ELF-1 (cell line): ENCODE measurements at places on chromosomes 6 and 20.

DNA sequence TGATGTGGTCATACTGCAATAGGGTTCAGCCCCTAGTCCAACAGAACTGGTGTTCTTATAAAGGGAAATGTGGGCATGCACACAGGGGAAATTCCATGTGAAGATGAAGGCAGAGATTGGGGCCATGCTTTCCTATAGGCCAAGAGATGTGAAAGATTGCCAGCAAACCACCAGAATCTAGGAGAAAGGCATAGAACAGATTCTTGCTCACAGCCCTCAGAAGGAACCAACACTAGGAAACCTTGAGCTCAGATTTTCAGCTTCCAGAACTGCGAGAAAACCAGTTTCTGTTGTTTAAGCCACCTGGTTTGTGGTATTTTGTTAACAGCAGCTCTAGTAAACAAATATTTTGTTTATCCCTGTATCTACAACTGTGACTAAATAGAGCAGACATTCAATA lies 197.6 kb upstream of the CITED2 start:
- no peak for DNase-seq

GRCh38 chr20:51359401-51359800 lies 183.1 kb downstream of the NFATC2 start:
- no peak for DNase-seq

DNA sequence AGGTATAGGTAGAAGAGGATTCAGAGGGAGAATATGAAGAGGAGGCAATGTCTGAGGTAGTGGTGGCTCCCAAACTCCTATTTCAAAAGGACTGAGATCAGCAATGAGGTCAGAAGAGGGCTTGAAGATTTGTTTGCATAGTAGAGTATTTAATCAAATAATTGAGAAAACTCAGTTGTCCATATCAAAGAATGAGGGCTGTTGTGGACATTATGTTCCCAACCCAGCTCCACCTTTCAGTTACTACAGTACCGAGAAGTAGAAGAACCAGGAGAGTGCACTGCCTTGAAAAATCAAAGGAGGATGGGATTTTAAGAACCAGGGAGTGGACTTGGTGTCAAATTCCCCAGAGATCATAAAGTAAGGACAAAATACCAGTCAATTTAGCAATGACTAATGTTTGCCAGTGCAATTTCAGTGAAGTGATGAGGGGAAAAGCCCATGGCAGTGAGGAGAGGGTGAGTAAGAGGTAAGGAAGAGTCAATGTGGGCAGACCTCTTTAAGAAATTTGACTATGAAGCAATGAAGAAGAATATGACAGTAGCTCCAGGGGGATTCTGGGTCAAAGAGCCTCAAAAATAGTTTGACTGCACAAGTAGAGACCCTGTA lies 382.4 kb downstream of the PKHD1 start:
- no peak for DNase-seq

DNA sequence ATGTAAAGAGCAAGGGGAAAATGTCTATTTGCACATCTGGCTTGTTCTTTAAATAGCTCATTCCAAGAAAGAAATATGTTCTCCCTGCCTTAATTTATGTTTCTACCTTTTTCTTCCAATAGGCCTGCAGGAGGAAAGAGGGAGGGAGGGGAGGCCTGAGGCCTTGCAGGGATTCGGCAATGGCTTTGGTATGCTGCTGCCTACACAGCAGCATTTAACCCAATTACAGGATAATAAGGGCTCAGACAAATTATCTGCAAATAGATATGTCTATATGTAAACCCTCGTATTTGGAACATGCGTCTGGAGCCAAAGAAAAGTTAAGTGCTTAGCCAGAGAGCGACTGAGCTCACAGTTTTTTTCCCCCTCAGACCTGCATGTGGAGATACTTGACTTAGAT lies 277.2 kb downstream of the CDC5L start:
- peak; percentile 55 for DNase-seq

- no peak for DNase-seq
Observed at GRCh38 chr20:44394702-44395460, 39.4 kb downstream of the HNF4A start.

DNA sequence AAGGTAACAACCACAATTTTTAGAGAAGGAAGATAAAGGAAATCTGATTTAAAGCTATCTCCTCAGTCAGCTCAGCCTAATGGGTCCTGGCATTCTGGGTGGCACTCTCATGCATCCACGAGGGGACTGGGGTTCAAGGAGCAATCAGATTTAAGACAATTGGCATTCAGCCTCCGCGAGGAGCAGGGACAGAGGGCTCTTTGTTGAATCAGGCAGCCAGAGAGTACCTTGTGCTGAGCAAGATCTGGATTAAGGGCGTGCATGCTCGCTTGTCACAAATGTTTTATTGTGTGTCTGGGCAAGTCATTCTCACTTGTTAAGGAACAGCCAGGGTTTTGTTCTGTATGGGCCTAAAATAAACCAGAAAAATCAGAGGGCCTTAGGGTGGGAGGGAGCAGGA lies 475.3 kb upstream of the NRSN1 start:
- DNase-seq, result no peak

DNA sequence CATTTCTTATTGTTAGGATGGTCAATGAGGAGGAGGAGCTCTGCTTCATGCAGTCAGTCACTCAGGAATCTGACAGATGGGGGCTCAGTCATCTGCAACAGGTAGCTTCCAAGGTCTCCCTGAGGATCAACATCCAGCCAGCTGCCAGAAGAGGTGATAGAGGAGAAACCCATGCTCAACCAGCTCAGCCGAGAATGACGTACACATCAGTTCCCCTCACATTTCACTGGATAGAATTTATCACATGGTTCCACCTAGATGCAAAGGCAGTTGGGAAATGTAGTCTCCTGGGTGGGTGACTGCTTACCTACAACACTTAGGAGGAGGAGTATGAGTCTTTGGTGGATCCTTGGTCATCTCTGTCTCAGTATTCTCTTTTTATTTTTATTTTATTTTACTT lies 144.5 kb downstream of the CEBPB start:
- peak; percentile 70 for DNase-seq

DNA sequence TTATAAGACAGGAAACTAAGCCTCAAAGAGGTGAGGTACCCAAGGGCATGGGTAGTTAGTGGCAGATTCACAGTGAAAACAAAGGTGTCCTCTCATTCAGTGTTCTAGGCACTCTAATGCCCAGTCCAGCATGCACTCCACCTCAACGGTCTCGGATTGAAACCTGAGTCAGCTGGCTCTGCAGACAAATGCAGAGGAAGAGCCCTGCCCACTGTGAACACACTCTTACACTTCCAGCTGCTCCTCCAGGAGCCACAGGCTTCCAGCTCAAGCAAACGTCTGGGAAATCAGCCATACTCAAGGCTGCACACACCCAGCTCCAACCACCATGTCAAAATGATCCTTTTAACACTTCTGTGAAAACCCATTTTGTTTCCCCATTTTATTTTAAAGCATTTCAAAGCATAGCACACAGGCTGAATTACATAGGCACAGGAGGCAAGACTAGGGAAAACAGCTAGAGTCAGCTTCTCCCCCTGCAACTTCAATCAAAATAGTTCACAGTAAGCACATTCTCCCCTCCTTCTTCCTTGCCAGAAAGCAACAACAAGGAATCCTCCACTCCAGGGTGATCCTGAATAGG lies 3.0 kb upstream of the IL17A start:
- peak; percentile 36 for DNase-seq

DNA sequence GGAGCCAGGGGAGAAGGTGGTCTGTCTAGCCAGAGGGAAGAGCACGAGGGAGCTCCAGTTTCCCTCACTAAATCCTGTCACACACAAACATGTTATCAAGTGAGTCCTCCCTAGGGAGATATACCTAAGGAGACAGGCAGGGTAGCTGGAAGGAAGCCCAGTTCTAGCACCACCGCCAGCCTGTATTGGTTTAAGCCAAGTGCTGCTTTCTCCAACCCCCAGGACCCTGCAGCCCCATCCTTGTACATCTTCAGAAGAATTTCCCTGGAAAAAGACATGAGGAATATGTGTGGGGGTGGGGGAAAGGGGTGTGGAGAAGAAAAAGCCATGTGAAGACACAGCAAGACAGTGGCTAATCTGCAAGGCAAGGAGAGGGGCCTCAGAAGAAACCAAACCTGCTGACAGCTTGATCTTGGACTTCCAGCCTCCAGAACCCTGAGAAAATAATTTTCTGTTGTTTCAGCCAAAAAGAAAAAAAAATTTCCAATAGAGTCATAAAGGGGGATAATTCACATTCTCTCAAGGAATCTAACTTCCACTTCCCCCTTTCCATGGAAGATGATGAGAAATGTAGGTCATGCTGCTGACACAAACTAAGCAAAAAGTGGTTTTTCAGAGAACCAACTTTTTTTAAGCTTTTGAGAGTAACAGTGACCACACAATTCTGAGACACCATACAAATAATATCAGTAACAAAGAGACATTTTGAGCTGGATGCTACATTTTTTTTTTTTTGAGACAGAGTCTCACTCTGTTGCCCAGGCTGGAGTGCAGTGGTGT lies 103.2 kb upstream of the PRDM1 start:
- DNase-seq, result no peak

GRCh38 chr20:36162272-36162966 lies 7.9 kb downstream of the EPB41L1 start:
- DNase-seq, result no peak

- DNase-seq, result no peak
Observed at GRCh38 chr6:150844371-150844770, 21.1 kb upstream of the MTHFD1L start.

DNA sequence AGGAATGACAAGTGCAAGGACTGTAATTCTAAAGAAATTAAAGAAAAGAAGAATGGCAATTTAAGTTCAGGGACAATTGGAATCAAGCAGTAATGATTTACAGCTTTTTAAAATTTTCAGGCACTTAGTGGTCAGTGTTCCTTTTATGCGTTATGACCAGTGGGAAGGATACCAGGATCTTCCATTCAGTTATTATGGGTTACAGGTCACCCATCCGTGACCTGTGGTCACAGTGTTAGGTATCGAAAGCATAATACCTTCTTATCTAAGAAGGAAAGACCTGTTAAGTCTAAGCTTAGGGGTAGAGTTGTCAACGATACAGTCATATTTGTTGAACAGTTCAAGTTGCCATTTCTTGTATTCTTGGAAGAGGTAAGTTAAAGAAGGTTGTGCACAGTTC lies 253.8 kb downstream of the LAMA2 start:
- DNase-seq, result no peak

DNA sequence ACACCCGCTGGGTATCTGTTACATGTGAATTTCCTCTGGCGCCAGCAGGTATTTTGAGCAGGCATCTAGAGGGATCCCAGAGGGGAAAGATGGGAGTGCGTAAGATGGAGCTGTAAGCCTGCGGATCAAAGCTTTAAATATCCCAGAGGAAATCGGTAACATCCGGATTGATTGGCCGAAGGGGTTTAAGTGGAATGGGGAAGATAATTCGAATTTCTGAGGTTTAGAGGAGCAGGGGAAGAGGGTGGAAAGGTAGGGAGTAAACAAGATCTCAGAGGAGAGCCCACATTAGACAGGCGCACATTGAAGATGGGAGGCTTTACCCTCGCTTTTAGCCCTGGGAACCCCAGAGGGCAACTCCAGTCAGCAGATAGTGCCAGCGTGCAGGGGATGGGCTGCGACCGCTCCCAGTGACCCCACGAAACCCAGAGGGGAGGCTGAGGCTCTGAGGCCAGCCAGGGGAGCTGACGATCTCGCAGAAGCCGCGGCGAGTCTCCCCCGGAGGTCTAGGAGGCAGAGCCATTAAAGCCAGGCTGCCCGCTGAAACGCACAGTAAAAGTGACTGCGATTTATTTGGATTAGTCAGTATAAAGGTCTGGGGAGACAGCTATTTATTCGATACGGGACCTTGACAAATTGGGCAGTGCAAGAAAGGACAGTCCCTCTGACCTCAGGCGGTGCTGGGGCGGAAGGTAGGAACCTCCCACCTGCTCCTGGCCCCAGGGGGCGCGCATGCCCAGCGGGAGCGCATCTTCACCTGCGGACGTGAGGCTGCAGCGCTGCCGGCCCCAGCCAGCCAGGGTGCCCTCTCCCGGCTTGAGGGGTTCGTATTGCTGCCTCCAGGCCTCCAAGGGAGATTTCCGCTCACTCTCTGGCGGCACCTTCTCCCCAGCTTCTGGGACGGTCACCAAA lies 34.3 kb upstream of the TCF21 start:
- peak; percentile 56 for DNase-seq

- DNase-seq, result peak; percentile 91
Observed at GRCh38 chr20:59495894-59496510, 108.3 kb upstream of the PHACTR3 start.

DNA sequence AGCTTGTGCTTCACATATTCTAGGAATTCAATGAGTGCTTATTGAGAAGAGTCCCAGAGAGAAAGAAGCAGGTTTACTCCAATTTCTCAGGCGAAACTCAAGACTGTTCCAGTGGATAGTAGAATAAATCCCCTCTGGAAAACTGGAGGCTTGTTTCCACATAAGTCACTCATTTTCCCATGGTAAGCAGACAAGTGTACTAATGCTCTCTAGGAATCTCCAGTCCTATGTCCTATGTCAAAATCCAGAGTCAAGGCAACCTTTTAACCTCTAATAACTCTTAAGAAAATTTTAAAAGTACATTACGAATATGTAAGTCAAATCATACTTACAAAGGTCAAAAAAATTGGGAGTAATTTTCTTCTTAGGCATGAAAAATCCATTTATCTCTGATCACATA lies 35.2 kb downstream of the SMLR1 start:
- DNase-seq, result no peak

GRCh38 chr6:13420269-13420668 lies 67.1 kb downstream of the GFOD1 start:
- peak; percentile 40 for DNase-seq

- peak; percentile 15 for DNase-seq
Observed at GRCh38 chr6:25061289-25061936, 125.7 kb upstream of the RIPOR2 start.

DNA sequence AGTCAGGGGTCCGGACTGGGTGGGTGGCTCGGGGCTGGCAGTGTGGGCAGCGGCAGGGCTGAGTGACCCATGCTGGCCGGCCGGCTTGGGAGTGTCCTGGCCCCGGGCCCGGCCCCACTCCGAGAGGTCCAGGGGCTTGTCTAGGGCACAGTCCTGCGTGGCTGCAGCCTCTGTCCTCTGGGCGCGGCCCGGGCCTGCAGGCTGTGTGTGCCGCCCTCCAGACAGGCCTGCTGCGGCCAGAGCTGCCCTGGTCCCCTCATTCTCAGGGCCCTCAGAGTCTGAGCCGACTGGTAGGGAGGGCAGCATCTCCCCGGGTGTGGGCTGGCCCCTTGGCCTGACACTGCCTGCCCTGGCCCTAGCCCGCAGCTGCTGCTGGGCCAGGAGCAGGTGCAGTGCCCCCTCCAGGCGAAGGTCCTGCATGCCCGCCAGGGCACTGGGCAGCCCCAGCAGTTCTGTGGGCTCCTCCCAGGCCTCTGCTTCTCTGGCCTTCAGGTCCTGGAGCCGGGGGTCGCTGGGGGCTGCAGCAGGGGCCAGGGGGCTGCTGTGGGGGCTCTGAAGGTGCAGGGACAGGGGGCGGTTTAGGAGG lies 6.9 kb upstream of the CABLES2 start:
- DNase-seq, result no peak

GRCh38 chr6:37287519-37288157 lies 29.7 kb upstream of the TMEM217 start:
- no peak for DNase-seq
